ENCODE measurements at places on chromosomes 3 and 15. TPM values are rescaled to one million over a fixed set of nuclear protein-coding genes. Genes with fewer than 3 reads are reported as not detected.

PLSCR2 gene
- not detected for total RNA-seq

GOLGA6L4 gene
- total RNA-seq: 2.3 TPM

GRIP2 gene
- total RNA-seq: not detected

HYKK gene
- total RNA-seq: 1.2 TPM

MORC1 gene
- total RNA-seq: not detected

IL5RA gene
- total RNA-seq: not detected

GDPGP1 gene
- 3.4 TPM for total RNA-seq

NOX5 gene
- 1.4 TPM for total RNA-seq

ALDH1A3 gene
- total RNA-seq: 3.4 TPM

SMCO1 gene
- not detected for total RNA-seq

CFAP92 gene
- total RNA-seq: 0.16 TPM

CFAP100 gene
- total RNA-seq: not detected

ADGRG7 gene
- total RNA-seq: not detected

TRAT1 gene
- not detected for total RNA-seq

PP2D1 gene
- not detected for total RNA-seq

OR4F15 gene
- not detected for total RNA-seq

ITPKA gene
- 13.5 TPM for total RNA-seq

PPCDC gene
- 25.1 TPM for total RNA-seq

MNS1 gene
- 1.5 TPM for total RNA-seq

LRRC34 gene
- not detected for total RNA-seq

LSMEM2 gene
- total RNA-seq: not detected

CCR2 gene
- not detected for total RNA-seq
